ENCODE measurements at places on chromosomes 1 and 21.

DNA sequence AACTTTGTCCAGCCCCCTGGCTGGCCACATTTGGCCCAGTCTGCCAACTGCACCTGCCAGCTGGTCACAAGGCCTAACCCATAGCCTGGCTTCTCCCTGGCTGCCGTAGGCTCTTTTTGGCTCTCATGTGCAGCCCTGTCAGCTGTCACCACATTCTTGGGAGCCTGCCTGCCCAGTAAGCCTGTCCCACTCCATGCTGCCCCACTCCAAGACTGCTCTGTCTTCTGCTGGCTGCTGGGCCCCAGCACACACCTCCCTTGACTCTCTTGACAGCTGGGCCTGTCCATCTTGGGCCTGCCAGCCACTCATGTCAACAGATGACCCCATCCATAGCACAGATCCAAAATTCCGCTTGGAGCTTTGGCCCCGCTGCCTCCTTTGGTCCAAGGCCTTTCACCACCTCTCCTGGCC lies 74.3 kb upstream of the EDN2 start:
- DNase-seq = no peak

- no peak for DNase-seq
Observed at GRCh38 chr21:42518215-42518614, 4.6 kb downstream of the SLC37A1 start.

DNA sequence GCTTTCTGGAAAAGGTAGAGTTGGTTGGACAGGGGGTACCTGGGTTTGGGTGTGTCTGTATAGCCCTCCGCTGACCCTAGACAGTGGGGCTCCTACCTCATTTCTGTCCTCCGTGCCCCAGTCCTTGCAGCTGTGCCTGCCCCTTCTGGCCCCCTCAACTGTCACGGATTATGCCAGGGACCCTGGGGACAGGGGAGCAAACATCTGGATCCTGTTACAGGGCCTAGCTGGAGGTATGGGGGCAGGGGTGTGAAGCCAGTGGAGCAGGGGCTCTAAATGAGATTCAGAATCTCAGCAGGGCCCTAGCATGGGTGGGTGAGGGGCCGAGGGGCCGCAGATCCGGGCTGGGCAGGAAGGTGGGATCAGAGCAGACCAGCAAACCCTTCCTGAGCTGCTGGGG lies 81.0 kb downstream of the TAS1R2 start:
- DNase-seq = no peak

DNA sequence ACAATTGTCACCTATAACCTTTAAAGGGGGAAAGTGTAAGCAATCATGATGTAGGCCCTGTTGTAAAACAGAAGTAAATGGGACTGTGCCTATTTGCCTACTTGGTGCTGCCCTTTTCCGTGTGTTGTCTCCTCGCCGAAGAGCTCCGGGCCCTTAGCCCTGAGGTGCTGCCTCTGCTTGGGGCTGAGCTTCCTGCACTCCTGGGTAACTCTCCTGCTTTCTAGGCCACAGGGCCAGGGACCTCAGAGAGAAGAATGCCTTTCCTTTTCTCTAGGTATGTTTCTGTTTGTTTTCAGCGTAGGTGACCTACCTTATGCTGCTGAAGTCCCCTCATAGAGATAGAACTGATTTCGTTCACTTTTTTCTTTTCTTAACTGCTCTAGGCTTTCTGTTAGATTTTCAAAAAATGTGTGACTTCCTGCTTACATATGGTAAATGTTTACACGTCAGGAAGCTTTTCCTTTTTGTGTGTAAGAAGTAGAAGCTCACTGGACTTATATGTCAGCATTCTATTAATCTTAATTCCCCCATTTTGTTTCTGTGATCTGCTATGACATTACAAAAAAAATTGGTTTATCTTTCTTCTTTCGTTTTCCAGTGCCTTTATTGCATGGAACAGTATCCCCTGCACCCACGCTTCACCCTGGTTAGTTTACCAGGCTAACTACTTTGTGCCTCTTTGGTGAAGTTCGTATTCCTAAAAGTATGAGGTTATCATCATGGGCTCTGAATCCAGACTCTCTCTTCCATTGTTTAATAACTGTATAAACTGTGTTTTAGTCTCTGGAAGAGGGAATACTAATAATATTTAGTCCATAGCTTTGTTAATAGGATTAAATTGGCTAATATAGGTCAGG lies 61.7 kb downstream of the ITSN1 start:
- DNase-seq = no peak

- no peak for DNase-seq
Observed at GRCh38 chr1:159122005-159122621, 45.5 kb upstream of the AIM2 start.

GRCh38 chr1:156766298-156767100 lies 836 bp upstream of the PRCC start:
- DNase-seq = no peak

GRCh38 chr21:35812679-35813078 lies 247.6 kb downstream of the SETD4 start:
- no peak for DNase-seq

- no peak for DNase-seq
Observed at GRCh38 chr1:39086865-39087409, 60.8 kb downstream of the NDUFS5 start.

- no peak for DNase-seq
Observed at GRCh38 chr1:86195281-86195680, 38.7 kb upstream of the COL24A1 start.

- no peak for DNase-seq
Observed at GRCh38 chr1:230982696-230983095, 3.8 kb downstream of the ARV1 start.

DNA sequence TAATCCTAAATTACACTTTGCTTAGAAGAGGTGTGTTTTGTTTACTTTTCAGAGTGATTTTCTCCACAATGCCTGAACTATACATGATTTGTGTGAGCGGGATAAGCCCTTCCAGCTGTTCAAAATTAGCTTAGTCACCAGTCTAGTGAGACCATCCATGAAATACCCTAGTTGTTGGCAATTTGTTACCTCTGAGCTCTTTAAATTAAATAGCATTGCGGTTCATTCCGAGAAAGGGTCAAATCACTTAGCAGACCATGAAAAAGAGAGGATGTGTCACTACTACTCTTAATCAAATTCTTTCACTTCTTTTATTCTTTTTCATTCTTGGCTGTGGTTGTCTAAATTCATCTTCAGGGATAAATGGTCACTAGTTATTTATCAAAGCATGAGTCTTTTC lies 11.9 kb upstream of the VAV3 start:
- DNase-seq = no peak

DNA sequence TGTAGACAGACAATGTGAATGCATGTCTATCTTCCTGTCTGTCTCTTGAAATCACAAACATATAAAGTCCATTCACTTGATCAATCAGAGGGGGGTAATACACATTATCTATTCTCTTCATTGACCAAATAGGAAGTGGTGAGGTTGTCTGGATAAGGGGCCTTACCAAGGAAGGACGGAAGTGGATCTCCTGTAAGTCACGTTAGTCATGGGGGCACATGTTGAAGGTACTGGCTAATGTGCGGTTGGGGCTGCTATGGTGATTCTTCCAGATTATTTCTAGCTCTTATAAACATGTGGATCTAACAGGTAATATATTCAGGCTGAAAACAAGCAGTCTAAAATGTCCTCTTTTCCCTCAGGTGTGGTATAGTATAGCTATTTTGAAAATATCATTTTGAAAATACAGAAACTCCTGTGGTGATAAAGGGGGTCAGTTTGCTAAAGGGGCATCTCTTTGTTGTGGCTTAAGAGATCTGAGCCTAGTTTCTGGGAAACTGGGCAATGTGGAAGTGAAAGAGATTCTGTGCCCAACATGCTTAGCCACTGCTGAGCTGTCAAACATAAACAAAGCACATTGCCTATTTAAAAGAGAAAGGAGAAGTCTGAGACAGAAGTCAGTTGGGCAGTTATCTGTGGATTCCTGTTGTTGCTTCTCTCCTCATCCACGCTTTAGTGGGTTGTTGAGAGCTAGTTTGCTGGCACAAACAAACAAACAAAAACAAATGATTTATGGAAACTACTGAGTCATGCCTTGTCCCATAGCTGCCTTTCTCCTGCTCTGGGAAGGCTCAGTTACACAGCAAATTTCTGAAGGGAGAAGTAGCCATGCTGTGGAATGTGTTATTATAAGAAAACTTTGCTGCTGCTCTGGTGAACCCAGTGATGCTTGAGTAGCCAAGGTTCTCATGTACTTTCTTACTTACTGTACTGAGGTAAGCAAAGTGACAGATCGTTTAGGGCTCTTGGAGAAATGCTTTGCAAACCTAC lies 166.9 kb downstream of the HLX start:
- no peak for DNase-seq
